ENCODE measurements at places on chromosomes 12 and 14.

DNA sequence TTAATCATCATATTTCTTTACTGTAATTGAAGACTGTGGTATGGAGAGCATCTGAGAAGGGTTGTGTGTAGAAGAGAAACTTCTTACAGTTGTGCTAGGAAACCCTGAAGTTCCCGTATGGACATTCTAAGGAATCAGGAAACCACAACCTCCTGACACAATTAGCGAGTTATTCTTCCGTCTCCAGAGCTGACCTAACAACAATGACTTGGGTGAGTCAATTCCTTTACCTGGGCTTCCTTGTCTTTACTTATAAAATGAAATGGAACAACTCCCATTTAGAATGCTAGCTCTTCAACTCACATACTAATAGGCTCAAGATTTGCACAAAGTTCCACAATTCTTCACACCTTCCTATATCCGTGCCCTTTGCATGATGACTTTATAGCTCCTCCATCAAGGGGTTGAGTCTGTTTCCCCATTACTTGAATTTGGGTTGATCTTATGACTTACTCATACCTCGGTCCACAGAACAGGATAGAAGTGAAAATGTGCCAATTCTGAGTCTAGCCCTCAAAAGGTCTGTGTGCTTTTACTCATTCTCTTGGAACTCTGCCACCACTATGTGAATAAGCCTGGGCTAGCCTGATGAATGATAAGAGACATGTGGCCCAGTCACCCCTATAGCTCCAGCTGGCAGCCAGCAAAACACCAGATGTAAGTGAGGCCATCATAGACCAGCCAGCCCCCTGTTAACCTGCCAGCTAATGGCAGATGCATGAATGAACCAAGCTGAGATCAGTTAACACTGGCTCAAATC is 459.4 kb downstream of the ETNK1 start:
- DNase-seq: peak; percentile 92

DNA sequence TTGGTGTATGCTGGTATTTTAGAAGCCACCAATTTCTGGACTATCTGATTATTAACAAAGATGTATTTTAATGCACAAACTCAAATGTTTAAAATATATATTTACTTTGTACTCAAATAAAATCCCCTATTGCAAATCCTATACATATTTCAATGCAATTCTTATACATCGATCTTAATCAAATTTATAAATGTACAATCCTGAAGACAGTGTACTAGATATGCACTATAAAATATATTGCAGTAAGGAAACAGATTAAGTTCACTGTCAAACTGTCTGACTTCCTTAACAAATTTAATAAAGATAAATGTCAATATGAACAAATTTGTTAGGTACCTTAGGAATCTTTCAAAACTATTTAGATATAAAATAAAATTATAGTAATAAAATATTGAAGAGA is 43.9 kb downstream of the FOXA1 start:
- DNase-seq: no peak

DNA sequence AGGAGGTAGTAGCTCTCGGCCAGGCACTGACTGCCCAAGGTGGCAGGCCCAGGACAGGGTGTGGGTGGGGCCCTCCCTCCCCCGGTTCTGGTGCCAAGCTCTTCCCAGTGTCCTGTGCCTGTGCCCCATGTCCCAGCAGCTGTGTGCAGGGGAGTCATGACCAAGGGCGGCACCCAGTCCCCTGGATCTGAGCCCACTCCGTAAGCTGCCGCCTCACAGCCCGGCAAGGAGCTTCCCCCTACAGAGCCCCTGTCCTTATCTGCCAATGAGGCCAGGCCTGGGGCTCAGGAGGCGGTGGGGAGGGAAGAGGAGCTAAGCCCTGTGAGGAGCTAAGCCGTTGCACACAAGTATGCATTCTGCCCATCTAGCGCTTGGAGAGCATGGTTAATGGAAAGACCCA is 5.6 kb upstream of the C14orf180 start:
- DNase-seq: no peak

- no peak for DNase-seq
These were observed 28.8 kb downstream of the HNRNPC start for GRCh38 chr14:21240417-21240816.

GRCh38 chr12:77842430-77842829 is 11.7 kb downstream of the NAV3 start:
- DNase-seq: no peak

- peak; percentile 53 for DNase-seq
These were observed 22.8 kb downstream of the APOBEC1 start for GRCh38 chr12:7642876-7643309.

DNA sequence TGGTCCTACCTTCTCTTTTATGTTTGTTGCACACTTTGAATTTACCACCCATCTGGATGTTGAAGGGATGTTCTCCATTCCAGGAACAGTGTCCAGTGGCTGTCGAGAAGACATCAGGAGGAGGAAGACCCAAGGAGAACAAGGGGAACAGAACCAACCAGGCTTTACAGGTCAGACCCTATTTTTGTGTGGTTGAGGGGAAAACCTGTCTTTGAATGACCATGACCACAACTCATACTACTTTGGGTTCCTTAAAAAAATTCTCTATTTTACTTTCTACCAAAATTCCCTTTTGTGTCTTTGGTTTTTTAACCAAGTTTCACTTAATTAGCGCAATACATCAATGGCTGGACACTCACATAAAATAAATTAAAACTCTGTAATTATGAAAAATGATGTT is 78.7 kb downstream of the PLXNC1 start:
- no peak for DNase-seq

- no peak for DNase-seq
These were observed 15.1 kb upstream of the NEK9 start for GRCh38 chr14:75141967-75142366.

GRCh38 chr14:81303258-81303935 is 82.6 kb upstream of the GTF2A1 start:
- DNase-seq: peak; percentile 1

DNA sequence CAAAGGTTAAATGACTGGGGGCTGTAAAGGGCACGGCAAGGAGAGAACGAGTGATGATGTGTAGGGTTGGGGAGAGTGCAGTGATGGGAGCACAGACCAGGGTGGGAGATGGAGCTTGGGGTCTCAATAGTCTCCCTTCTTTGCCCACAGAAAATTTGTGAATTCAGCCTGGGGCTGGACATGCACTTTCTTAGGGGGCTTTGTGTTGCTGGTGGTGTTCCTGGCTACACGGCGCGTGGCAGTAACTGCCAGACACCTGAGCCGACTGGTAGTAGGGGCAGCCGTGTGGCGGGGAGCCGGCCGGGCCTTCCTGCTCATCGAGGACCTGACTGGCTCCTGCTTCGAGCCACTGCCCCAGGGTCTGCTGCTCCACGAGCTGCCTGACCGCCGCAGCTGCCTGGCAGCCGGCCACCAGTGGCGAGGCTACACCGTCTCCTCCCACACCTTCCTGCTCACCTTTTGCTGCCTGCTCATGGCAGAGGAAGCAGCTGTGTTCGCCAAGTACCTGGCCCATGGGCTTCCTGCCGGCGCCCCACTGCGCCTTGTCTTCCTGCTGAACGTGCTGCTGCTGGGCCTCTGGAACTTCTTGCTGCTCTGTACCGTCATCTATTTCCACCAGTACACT is 1.7 kb downstream of the FITM1 start:
- no peak for DNase-seq

DNA sequence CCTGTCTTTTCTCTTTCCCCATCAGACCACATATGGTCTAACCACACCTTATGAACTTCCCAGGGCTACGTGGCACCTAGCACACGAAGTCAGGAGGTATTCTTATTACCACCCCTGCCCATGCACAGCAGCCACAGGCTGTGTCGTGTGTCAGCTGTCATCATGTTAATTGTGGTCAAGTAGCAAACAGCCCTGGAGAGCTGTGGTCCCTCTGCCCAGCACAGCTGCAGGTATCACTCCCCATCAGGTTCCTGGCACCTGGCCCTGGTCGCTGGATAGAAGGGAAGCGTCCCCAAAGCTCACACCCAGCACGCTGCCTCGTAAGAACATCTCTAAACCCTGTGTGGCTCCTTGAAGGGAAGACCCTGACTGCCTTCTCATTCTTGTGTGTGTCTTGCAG is 45.4 kb downstream of the CLMN start:
- DNase-seq: no peak

- peak; percentile 45 for DNase-seq
These were observed 627 bp downstream of the HOXC8 start for GRCh38 chr12:54009171-54010052.

- peak; percentile 16 for DNase-seq
These were observed 194.1 kb downstream of the BTG1 start for GRCh38 chr12:91951571-91951970.

DNA sequence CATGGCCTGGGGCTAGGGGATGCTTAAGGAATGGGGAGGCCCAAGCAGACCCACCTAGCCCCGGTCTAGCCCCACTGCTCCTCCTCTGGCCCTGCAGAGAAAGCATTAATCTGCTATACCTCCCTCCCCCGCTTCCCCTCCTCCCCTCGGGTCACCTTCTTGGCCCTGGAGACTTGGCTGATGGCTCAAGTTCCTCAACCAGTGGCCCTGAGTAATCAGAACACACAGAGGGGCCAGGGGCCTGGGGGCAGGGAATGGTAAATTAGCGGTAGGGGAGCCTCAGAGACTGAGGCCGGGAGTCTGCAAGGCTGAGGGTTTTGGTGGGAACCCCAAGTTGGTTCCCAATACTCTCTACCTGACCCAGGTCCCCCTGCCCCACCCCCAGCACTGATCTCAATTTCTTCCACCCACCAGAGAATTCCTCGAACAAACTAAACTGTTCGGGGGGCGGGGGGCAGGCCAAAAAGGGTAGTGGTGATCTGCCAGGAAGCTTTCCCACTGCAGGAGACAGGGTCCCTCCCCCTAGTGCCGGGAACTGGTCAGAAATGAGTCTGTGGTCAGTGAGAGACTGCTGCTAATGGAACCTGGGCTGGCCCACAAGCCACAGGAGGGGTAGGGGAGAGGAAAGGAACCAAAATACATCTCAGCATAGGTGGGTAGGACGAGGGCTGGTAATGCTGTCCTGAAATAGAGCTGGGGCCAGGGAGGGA is 12.8 kb upstream of the SMARCD1 start:
- no peak for DNase-seq

DNA sequence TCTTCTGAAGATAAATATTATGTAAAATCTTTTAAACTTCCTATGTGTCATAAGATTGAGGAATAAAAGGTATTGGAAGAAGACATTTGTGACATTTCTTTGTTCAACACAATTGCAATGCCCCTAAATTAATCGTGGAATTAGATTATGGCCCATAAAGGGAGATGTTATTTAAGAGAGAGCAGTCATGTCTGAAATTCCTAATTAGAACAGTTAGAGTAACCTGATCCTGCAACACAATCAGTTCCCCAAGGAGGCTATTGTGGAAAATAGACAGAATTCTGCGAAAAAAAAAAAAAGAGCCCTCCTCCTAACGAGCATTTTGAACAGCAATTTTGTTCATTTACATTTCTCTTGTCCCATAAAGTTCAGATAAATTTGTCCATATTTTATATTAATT is 339.5 kb downstream of the PAWR start:
- no peak for DNase-seq

DNA sequence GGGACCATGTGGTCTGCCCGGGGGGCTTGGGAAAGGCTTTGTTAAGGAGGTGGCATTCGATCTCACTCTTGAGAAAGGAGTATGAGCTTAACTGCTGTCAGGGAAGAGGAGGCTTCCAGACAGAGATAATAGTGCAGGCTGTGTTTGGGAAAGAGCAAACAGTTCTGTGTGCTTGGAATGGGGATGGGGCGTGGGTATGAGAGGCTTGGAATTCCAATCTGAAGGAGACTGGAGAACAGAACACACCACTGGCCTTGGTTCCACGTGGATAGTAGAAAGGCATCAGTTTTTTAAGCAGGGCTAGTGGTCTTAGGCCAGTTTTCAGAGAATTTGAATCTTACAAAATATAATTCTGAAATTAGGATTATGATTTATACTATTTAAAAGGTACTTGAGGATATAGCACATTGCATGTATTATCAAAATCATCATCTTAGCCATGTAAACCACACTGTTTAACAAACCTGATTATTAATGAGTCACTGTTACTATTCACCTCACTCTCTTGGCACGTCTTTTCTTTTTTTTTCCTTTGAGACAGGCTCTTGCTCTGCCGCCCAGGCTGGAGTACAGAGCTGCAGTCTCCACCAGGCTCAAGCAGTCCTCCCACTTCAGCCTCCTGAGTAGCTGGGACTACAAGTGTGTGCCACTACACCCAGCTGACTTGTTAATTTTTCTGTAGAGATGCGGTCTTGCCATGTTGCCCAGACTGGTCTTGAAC is 38.5 kb upstream of the KCNK13 start:
- no peak for DNase-seq

DNA sequence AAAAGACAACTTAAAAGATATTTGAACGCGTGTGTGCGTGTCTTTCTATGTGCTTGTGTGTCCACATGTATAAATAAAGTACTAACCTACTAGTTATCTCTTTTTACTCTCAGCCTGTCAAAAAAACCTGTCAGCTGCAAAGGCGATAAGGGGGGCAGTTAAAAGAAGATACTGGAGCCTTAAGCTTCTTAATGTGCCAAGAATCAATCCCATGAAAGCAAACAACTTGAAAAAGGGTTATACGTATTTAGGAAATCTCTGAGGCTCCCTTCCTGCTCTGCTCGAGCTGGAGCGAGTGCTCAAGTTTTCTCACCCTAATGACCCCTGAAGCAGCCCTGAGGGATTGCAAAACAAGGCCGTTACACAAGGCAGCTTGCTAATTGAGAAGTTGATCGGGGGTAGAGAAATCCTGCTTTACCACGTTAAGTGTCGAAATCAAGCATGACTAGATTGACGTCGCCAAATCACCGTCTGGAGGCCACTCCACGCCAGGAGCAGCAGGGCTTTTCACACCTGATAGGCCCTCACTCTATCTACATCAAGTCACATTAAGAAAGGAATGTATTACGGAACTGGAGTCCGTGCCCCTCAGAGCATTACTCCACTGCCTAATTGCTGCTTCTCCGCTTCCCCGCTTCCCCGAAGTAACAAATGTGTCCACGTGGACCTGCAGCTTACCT is 32.4 kb downstream of the LMO3 start:
- DNase-seq: no peak

DNA sequence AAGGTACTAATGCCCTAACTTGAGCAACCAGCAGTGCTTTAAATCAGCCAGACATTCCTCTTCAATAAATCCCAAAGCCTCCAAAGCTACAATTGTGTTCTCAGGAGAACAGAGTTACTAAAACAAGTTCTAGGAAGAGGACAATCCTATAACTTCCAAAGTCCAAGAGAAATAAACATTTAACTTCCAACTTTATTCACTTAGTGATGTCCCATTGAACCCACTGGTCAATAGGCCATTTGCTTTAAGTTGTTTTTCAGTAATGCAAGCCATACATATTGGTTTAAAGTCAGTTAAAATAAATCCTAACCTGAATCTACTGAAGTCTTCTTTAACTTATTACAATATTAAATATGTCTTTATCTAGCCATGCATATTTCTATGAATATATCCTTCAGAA is 165.4 kb downstream of the PAWR start:
- no peak for DNase-seq

GRCh38 chr12:32794281-32794680 is 38.6 kb upstream of the YARS2 start:
- no peak for DNase-seq

DNA sequence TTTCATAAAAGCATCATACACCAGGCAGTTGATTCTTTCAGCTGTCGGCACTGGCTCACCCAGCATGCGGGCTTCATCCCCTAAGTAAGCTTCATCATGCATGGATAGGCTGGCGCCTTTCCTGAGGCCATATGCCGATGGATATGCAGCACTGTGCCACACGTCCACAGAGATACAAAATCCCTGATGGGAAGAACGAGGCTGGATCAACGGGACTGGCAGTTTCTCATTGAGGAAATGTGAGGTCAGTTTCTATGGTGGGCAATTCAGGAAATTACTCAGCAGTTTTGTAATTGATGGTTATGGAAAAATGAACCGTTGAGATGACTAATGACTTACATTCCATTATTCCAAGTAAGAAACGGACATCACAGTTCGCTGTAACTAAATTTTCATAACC is 453.8 kb downstream of the TMEM121 start:
- DNase-seq: peak; percentile 14

GRCh38 chr14:39581474-39581873 is 149.2 kb upstream of the FBXO33 start:
- peak; percentile 28 for DNase-seq
